ENCODE measurements at places on chromosomes 6 and 20. TPM values are rescaled to one million over a fixed set of nuclear protein-coding genes. Genes with fewer than 3 reads are reported as not detected.

GRCh38 chr6:126983779-126984178 lies 134.7 kb upstream of the RSPO3 start:
- DNase-seq: no peak

GRCh38 chr6:46715141-46715540 lies 20.0 kb downstream of the PLA2G7 start:
- no peak for DNase-seq

DNA sequence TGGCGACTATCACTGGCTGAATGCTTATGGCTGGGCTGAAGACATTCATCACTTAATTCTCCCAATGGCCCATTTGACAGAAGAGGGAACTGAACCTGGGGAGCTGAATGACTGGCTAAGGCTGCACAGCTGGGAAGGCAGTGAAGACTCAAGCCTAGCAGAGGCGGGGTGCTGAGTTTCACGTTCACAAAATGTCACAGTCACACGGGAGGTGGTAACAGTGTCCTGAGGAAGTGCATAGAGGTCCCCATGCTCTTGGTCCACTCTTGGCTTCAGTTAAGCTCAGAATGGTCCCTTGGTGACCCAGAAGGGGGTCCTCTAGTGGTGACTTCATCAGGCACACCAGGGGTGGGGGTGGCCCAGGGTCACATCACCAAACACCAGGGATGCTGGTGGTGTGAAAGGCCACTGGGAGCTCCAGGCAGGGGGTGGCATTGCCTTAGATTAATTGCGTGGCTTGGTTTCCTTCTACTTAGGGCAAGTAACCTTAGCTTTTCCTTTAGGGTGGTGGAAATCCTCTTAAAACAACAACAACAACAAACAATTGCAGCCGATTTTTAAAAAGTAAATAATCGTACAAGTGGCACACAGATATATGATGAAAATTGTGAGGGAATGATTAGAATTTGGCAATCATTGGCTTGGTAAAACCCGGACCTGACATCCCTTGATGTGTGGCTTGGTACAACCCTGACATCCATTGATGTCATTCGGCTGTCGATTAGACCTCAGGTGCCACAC lies 45.0 kb downstream of the SULF2 start:
- DNase-seq: no peak

GRCh38 chr6:7542874-7543624 lies 1.6 kb downstream of the DSP start:
- no peak for DNase-seq

DNA sequence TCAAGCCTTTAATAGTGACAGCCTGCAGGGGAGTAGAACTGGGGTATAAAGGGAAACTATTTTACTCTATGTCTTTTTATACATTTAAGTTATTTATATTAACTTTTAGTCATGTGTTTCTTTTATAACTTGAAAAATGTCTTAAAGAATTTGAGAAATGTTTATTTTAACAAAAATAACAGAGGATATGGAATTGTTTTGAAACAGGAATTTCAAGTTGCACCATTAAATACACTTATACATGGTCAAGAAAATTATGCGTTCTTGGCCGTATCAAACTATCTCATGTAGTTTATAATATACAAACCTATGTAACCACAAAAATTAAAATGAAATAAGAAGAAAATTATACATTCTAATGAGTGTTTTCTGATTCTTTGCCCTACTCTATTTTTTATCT lies 282.7 kb downstream of the GRIK2 start:
- no peak for DNase-seq

DNA sequence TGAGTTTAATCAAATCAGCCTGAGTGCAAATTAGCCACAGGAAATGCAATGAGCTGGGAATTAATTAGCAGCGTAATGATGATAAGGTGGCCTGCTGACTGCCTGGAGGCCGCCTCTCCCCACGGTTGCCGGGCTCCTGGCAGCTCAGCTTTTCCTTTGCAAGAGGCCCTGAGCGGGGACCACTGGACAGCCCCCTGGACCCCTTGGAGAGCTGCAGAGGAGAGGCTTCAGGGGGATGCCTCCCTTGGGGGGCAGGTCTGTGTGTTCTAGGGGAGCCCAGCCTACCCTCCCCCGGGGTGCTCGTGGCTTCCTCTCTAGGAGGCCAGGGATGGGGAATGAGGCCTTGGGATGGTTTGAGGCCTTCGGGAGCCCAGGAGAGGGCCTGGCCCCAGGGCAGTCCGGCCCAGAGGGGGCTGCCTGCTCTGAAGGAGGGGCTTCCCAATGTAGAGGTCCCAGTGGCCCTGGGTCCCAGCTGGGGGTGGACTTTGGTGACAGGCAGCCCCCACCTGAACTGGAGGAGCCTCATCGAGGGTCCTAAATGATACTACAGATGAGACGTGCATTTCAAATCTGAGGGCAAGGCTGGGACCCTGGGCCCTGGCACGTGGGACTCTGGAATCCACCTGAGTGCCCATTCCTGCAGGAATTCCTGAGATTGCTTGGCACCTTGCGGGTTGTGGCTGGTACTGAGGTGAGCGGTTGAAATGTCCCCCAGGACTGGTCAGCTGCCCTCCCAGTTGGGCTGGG lies 66.4 kb upstream of the BHLHE23 start:
- no peak for DNase-seq

DNA sequence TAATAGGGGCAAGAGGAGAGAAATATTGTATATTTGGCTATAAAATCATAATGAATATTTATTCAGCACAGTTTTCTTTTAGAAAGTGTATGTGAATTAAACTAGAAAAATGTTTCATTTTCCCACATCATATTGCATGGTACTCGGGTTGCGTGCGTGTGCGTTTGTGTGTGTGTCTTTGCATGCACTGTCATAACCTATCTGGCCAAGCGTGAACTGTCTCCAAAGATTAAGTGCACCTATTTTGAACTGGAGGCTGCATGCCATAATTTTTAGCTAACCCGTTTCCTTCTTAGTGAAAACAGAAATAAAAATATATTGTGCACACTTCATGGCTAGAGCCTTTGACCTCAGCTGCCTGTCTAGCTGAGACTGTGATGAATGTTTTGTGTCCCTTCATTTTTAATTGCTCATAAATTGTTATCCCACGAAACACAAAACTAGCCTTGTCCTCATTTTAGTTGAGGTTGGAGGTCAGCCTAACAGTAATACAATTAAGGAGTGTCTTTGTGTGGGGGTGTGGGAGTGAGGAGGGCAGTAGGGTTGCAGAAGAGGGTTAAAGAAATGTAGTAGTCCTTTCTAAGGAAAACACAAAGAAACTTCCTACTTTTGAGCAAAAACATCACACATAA lies 336.1 kb upstream of the POU3F2 start:
- DNase-seq: no peak

DNA sequence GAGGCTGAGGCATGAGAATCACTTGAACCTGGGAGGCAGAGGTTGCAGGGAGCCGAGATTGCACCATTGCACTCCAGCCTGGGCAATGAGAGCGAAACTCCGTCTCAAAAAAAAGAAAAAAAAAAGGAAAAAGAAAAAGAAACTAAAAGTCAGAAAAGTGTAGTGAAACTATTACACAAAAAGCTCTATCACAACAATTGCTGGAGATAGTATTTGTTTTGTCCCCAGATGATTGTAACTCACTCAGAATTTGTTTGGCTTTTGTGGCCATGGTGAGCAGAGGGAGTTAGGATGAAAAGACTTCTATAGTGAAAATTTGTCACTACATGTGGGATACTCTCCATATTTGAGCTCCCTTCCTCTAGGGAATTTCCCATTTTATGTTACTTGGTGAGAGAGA lies 5.2 kb upstream of the GOPC start:
- no peak for DNase-seq

GRCh38 chr6:108632441-108632840 lies 71.7 kb downstream of the FOXO3 start:
- DNase-seq: no peak

DNA sequence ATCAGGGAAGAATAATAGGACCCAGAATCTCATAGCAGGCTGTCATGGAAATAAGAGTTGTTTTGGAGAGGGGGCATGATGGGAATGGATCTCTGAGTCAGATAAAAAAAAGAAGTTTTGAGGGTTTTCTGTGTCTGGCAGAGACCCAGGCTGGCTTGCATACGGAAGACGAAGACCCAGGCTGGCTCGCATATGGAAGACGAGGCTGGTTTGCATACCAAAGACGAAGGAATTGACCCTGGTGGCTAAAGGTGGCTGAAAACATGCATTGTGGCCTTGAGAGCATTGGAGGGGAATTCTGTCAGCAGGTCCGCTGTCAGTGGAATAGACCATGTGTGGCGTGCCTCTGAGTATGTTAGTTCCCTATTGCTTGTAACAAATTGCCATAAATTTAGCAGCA lies 335.1 kb downstream of the BTBD3 start:
- no peak for DNase-seq

- DNase-seq: no peak
These were observed 36.1 kb downstream of the GMDS start for GRCh38 chr6:2209226-2209809.

DNA sequence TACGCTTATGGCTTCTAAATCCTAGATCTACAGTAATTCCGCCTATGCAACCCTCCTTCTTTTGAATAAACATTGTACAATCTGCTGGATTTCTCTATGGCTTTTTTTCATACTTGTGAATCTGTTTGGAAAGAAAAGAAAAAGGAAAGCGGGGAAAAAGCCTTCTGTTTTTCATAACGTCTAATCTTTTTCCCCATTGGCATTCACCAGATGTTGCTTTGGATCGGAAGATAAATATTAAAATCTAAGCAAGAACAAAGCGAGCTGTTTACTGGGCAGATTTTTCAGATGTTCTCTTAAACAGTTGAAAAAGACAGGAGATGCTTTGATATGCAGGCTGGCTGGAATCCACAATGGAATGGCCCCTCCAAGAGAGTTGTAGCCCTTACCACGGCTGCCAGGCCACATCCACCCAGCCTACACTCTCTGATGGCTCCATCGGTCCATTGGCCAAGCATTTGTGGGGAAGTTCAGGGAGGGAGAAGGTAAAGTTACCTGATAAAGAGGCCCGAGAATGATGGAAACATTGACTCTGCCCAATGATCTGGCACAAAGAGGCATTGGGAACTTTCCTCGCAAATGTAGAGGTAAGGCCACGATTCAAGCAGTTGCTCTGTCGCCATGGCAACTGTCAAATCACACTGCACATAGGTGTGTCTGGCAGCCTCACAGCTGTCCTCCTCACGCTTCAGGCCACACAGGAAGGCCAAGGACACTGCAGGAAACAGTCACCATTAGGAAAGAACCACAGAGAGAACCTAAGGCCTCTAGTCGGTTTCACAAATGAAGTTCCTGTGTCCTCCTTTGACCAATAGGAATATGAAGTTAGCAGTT lies 70.3 kb downstream of the PKHD1 start:
- no peak for DNase-seq

GRCh38 chr6:1873781-1874180 lies 264.1 kb downstream of the FOXC1 start:
- DNase-seq: no peak

DNA sequence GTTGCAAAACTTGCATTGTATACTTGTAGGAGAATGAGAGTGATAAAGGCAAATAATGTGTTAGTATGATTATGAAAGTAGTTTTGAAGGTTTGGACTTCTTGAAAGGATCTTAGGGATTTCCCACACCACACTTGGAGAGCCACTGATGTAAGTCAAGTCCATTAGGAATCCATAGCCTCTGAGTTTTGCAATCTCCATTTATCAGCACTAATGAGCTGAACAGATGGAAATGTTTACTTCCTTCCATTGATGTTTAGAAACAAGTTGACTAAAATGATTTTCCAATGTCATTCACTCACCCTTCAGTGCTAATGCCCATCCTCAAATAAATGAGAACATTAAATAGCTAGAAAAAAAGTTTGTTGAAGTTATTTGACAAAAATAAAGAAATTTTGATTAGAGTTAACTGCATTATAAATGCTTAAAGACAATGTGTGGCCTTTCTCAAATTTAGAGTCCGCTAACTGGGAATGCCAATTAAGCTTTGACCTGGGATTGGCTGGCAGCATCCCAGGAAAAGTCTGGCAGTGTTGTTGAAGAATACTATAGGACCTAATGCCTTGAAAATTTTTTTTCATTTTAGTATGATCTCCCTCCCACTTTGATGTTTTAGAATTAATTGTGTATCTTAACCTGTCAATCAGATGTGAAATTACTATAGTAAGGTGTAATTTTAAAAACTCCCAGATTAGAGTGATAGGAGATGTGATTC lies 68.0 kb downstream of the SLC35F1 start:
- DNase-seq: no peak

DNA sequence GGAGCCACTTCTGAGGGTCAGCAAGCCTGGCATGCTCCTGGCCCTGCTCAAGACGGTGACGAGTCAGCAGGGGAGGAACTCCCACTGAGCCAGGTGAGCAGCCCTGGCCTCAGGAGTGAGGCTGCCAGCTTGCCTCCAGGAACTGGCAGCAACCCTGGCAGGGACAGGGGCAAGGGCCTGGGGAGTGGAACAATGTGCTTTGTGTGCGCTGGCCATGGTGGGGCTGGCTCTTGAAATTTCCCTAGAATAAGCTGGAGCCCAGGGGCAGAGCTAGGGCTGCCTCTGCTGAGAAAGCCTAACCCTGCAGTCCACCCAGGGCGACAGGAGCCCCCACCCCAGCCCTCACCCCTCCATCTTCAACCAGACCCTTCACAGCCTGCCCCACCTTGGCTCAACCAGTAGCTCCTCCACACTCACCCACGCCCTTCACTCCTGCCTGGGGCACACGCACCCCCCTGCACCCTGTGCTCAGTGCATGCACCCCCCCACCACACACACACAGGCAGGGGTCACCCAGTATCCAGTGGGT lies 88.0 kb downstream of the MRPL14 start:
- DNase-seq: no peak

- no peak for DNase-seq
These were observed 50.8 kb upstream of the BEND6 start for GRCh38 chr6:56904068-56904467.

DNA sequence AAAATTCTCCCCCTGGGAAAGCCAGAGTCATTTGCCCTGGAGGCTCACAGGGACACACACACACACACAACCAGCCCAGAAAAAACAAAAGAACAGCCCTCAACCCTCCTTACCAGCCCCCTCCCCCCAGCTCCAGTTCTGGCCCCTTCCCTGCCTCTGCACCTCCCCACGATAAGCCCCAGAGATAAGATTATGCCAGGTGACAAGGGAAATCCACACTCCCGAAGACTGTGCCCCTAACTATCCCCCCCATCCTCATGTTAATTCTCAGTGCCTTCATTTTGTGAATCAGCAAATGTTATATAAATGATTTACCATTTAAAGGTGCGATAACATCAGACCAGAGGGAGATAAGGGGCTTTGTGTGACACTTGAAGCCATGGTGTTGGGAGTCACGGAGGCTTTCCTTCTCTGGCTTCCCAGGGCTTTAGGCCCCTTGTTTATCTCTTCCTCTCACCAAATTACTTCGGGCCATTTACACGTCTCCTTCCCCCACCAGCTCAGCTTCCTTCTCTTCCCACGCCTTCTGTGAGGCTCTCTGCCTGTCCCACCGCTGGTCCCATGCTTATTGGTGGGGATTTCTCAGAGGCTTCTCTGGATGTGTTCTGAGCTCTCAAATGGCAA lies 12.5 kb upstream of the FOXC1 start:
- no peak for DNase-seq

Gene PRR18
- total RNA-seq: not detected

Gene CNR1
- 4.6 TPM for total RNA-seq

Gene HRH3
- not detected for total RNA-seq

Gene RAD21L1
- total RNA-seq: not detected

Gene FNDC11
- total RNA-seq: not detected

Gene ZNF311
- 0.32 TPM for total RNA-seq

Gene MUCL3
- 4.2 TPM for total RNA-seq

Gene OR2J3
- not detected for total RNA-seq

Gene TMC2
- not detected for total RNA-seq

Gene HLA-DRB1
- 24.6 TPM for total RNA-seq

Gene PPP1R14C
- total RNA-seq: 9.3 TPM

Gene LAMA2
- total RNA-seq: 9.5 TPM

Gene GSTA3
- total RNA-seq: not detected

Gene TNFRSF6B
- 2.5 TPM for total RNA-seq

Gene CDC5L
- 10.0 TPM for total RNA-seq
